Heart left ventricle (tissue), 16 donors: ENCODE measurements at places on chromosomes 16 and 17. TPM values are rescaled to one million over a fixed set of nuclear protein-coding genes. Genes with fewer than 3 reads are reported as not detected.

DNA sequence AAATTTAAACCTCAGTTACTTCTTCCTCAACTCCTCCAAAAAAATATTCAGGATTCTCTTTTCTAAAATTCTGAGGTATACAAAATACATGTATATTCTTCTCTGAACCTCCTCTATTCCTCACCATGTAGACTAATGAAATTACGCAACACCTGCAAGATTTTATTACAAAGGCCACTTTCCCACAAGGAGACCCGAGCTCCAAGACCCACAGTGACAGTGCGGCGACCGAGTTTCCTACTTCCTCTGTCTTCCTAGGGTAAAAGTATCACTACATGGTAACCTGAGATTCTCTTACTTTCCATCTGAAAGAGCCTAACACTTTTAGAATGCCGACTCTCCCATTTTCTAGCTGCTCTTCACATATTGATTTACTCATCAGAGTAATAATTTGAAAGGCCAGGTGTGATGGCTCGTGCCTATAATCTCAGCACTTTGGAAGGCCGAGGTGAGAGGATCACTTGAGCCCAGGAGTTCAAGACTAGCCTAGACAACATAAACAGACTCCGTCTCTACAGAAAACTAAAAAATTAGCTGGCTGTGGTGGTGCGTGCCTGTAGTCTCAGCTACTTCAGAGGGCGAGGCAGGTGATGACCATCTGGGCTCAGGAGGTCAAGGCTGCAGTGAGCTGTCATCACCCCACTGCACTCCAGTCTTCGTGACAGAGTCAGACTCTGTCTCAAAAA is 35.7 kb downstream of the CYTH1 start:
- no peaks in the 10 kb centered on the region for H3K27me3 ChIP-seq
- no peaks in the 10 kb centered on the region for H3K36me3 ChIP-seq
- peaks cover 47% of the 10 kb centered on the region for H3K4me1 ChIP-seq
- no peak overlapping the region for H3K27ac ChIP-seq
- H3K4me3 ChIP-seq = no peak overlapping the region

GRCh38 chr17:83199500-83200201 is 120.2 kb downstream of the METRNL start:
- H3K36me3 ChIP-seq = no peaks in the 10 kb centered on the region
- H3K27me3 ChIP-seq = no peaks in the 10 kb centered on the region
- peaks cover 77% of the 10 kb centered on the region for H3K4me1 ChIP-seq
- H3K27ac ChIP-seq = peak overlapping the region; percentile 56
- peak; percentile 49 for DNase-seq
- H3K4me3 ChIP-seq = no peak overlapping the region

DNA sequence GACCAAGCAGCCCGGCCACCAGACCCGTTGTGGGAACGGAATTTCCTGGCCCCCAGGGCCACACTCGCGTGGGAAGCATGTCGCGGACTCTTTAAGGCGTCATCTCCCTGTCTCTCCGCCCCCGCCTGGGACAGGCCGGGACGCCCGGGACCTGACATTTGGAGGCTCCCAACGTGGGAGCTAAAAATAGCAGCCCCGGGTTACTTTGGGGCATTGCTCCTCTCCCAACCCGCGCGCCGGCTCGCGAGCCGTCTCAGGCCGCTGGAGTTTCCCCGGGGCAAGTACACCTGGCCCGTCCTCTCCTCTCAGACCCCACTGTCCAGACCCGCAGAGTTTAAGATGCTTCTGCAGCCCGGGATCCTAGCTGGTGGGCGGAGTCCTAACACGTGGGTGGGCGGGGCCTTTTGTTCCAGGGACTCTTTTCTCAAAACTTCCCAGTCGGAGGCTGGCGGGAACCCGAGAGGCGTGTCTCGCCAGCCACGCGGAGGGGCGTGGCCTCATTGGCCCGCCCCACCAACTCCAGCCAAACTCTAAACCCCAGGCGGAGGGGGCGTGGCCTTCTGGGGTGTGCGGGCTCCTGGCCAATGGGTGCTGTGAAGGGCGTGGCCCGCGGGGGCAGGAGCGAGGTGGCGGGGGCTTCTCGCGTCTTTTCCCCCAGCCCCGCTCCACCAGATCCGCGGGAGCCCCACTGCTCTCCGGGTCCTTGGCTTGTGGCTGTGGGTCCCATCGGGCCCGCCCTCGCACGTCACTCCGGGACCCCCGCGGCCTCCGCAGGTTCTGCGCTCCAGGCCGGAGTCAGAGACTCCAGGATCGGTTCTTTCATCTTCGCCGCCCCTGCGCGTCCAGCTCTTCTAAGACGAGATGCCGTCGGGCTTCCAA is at the start of gene SLC2A4:
TSS of gene SLC2A4 (plus strand) at position 645 of the 879 bp plus-strand sequence. CDS start at position 862, 217 bp downstream.
- peak within 1 kb of the TSS; percentile 91 for H3K27ac ChIP-seq
- H3K27me3 ChIP-seq = no peaks in the 10 kb centered on the region
- peaks cover 20% of the 10 kb centered on the region for H3K4me1 ChIP-seq
- no peaks in the 10 kb centered on the region for H3K36me3 ChIP-seq

GRCh38 chr16:57388359-57389086 is 16.0 kb upstream of the CCL17 start:
- H3K4me1 ChIP-seq = peaks cover 41% of the 10 kb centered on the region
- H3K36me3 ChIP-seq = no peaks in the 10 kb centered on the region
- no peak overlapping the region for H3K27ac ChIP-seq
- DNase-seq = no peak

DNA sequence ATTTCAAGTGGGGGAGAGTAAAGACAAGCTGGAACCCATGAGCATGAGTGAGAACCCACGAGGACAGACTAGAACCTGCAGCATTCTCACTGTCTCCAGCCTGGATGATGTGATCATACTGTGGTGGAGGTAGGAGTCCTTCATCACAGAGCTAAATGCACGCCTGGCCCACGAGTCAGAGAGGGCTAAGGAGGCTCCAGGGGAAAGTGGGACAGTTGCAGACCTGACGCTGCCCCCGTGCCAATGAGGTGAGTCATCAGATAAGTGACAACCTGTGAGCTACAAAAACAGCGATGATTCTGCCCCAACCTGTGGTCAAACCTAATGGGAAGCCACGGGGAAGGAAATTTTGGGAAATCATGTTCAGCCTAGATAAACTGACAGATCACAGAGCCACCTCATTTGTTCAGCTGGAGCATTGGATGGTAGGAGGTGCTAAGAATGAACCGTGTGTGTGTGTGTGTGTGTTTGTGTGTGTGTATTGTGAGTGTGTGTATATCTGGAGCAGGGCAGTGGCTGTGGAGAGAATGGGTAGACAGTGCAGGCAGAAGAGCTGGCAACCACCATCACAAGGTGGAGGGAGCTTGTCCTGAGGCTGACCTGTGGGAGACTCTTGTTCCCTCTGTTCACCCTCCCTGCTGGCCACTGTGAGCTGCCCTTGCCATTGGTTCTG is 131.8 kb downstream of the UTP18 start:
- H3K4me1 ChIP-seq = no peaks in the 10 kb centered on the region
- H3K36me3 ChIP-seq = no peaks in the 10 kb centered on the region
- no peak overlapping the region for H3K4me3 ChIP-seq
- no peak for DNase-seq

- peaks cover 36% of the 10 kb centered on the region for H3K36me3 ChIP-seq
- H3K27me3 ChIP-seq = no peaks in the 10 kb centered on the region
- H3K4me1 ChIP-seq = peaks cover 5% of the 10 kb centered on the region
- no peak for DNase-seq
- H3K4me3 ChIP-seq = no peak overlapping the region
- H3K27ac ChIP-seq = no peak overlapping the region
Observed at GRCh38 chr16:11757671-11758545, 15.3 kb upstream of the TXNDC11 start.

- H3K27me3 ChIP-seq = no peaks in the 10 kb centered on the region
- H3K36me3 ChIP-seq = peaks cover 35% of the 10 kb centered on the region
- H3K4me1 ChIP-seq = no peaks in the 10 kb centered on the region
- no peak overlapping the region for H3K27ac ChIP-seq
- no peak for DNase-seq
Observed at GRCh38 chr16:88048985-88049384, 97.8 kb downstream of the BANP start.

DNA sequence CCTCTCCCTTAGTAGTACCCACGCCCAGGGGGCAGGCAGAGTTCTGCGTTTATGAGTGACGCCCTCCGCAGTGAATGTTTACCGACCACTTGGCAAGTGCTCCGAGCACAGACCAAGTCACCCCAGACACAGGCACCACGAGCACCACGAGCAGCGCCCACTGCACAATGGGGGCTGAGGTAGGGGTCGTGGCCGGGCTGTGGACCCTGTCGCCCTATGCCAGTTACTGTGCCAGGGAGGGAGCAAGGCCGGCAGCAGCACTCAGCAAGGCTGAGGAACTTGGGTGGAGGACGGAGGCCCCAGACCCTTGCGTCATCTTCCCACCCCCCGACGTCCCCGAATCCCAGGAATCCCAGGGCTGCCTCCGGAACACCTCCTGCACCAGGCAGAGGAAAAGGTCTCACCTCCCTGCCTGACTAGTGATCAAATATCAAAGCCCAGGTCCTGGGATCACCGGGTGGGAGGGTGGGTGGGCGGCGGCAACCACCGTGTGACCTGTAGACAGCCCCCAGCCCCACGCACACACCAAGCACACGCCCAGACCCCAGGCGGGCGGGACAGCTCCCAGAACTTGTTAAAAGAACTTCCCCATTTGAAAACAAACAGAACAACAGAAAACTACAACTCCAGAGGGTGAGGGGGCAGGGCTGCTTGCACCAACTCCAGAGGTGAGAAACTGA is 5.4 kb downstream of the VASN start:
- DNase-seq = no peak
- H3K27ac ChIP-seq = no peak overlapping the region
- no peaks in the 10 kb centered on the region for H3K27me3 ChIP-seq
- no peak overlapping the region for H3K4me3 ChIP-seq

GRCh38 chr16:48075398-48075797 is 80.4 kb downstream of the ABCC12 start:
- H3K36me3 ChIP-seq = no peaks in the 10 kb centered on the region
- no peaks in the 10 kb centered on the region for H3K4me1 ChIP-seq
- no peak overlapping the region for H3K4me3 ChIP-seq
- no peak overlapping the region for H3K27ac ChIP-seq
- H3K27me3 ChIP-seq = no peaks in the 10 kb centered on the region
- no peak for DNase-seq

- H3K27me3 ChIP-seq = no peaks in the 10 kb centered on the region
- no peak overlapping the region for H3K4me3 ChIP-seq
- no peaks in the 10 kb centered on the region for H3K4me1 ChIP-seq
- H3K36me3 ChIP-seq = peaks cover 98% of the 10 kb centered on the region
Observed at GRCh38 chr16:3732171-3732570, 14.8 kb upstream of the TRAP1 start.

DNA sequence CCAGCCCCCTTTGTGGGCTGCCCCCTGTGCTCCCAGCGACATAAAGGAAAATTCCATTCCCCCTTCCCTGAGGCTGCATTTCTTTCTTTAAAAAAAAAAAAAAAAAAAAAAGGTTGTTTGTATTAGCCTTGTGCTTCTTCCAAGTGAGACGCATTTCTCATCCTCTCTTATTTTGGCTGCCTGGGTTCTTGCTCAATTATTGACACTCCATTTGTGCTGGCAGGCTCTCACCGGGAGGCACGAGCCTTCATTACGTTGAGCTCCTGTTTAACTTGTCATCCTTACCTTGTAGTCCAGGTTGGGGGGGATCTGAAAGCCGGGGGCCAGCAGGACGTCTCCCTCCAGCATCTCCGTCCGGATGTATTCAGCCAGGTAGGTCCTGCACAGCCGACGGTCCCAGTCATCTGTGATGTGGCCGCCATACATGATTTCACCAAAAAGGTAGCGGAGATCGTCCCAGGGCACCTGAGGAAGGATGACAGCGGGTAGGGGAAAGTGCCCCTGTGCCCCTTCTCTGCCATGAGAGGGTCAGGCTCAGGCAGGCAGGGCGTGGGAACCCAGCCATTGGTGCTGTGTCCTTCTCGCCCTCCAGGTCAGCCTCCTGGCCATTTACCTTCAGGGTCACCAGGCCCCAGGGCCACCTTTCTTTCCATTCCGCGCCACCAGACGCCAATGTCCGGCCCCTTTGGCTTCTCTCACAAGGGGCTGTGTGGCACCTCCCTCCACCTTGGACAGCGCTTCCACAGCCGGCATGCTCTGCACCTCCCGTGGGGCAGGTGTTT is 50.6 kb downstream of the PGS1 start:
- H3K27ac ChIP-seq = no peak overlapping the region
- no peak for DNase-seq
- no peak overlapping the region for H3K4me3 ChIP-seq
- H3K4me1 ChIP-seq = no peaks in the 10 kb centered on the region
- H3K36me3 ChIP-seq = peaks cover 2% of the 10 kb centered on the region
- no peaks in the 10 kb centered on the region for H3K27me3 ChIP-seq

DNA sequence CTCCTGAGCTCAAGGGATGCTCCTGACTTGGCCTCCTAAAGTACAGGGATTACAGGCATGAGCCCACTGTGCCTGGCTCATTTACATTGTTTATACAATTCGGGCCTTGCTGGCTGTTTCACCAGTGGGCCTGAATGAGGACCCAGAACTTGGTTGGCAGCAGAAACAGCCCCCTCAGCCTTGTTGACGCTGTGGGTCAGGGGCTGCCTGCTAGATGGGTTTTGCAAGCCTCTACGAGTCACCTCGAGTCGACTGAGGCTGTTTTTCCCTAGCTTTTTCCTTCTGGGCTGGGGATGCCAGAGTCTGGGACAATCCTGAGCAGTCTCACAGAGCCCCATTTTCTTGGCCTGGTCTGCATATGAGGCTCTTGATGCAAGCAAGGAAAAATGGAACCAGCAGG is 16.1 kb downstream of the PPL start:
- no peak overlapping the region for H3K27ac ChIP-seq
- no peak for DNase-seq
- no peaks in the 10 kb centered on the region for H3K27me3 ChIP-seq
- no peak overlapping the region for H3K4me3 ChIP-seq
- no peaks in the 10 kb centered on the region for H3K36me3 ChIP-seq

GRCh38 chr16:70701998-70702397 is 16.1 kb upstream of the MTSS2 start:
- H3K4me1 ChIP-seq = peaks cover 79% of the 10 kb centered on the region
- no peak overlapping the region for H3K27ac ChIP-seq
- DNase-seq = no peak
- no peaks in the 10 kb centered on the region for H3K27me3 ChIP-seq
- H3K4me3 ChIP-seq = no peak overlapping the region
- no peaks in the 10 kb centered on the region for H3K36me3 ChIP-seq

- H3K4me3 ChIP-seq = no peak overlapping the region
- no peak for DNase-seq
- H3K27ac ChIP-seq = no peak overlapping the region
Observed at GRCh38 chr17:40720899-40721298, 17.3 kb upstream of the KRT24 start.

- H3K36me3 ChIP-seq = no peaks in the 10 kb centered on the region
- peaks cover 7% of the 10 kb centered on the region for H3K27me3 ChIP-seq
- H3K4me1 ChIP-seq = peaks cover 25% of the 10 kb centered on the region
- H3K4me3 ChIP-seq = peak overlapping the region; percentile 88
- DNase-seq = peak; percentile 77
- H3K27ac ChIP-seq = peak overlapping the region; percentile 97
Observed at GRCh38 chr17:62626719-62627218, 701 bp upstream of the MRC2 start.

Gene CCL4
- total RNA-seq = 1.0 TPM

Gene KRT33B
- not detected for total RNA-seq

Gene WNK4
- not detected for total RNA-seq

Gene PRR15L
- not detected for total RNA-seq

Gene MYOCD
- 48.4 TPM for total RNA-seq

Gene PRSS8
- total RNA-seq = 0.44 TPM

Gene MYH2
- total RNA-seq = 0.40 TPM

Gene C1QTNF8
- not detected for total RNA-seq
